ENCODE measurements at places on chromosomes 3 and 15.

DNA sequence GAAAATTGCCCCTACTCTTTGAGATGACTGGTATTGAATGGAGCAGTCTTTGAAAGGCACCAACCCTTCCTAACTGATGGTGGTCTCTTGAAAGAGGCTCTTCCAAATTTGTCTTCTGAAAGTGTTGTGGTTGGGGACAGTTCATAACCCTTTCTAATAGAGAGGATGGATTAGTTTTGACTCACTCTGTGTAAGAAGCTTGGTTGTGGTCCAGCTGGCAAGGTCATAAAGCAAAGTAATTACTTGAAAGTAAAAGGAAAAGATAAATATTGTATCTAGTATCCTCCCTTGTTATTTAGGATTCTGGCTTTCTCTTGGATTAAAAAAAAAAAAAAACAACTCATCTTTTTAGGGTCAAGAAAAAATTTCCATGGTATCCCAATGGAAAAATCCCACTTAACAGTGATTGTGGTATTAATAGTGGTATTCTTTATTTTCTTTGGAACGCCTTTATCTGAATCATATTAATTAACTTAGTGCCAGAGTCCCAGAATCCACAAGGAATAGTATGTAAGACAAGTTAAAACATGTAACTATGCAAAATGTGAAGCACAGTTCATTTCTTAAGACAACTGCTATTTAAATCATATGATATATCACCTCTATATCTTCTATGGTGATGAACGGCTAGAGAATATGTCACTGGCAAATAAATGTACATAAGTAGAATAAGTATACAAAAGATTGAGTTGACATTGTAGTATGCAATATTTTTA, 469.3 kb upstream of the CDIN1 start:
- no peak for DNase-seq

DNA sequence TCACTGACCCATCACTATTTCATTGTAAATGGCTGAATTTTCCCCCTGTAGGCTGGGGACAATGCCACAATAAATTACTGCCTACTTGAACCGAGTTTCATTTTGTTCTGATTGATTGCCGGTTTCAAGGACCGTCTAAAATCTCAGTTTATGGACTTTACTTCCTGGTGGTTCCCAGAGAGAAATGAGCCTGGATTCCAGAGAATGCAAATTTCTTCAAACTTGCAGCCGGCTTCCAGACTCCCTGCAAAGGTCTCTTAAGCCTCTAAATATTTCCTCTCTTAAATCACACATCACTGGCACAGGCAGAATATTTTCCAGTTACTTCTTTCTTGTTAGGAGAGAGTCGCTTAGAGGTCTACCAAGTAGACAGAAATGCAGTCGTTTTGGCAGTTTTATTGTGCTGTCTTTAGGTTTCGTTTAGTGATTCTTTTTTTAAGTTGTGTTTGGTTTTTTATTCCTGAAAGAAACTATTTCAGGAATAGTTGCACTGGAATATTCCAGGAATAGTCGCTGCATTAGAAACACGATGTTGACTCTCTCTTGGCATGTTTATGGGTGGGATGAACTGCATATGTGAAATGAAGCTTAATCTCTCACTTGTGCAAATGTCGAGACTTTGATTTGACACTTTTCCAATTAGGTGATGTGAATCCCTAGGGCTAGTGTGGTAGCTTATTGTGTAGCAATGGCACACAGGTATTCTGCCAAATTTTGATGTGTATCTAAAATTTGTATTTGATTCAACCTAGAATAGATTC, 284.1 kb upstream of the NR2E3 start:
- DNase-seq: no peak

- DNase-seq: no peak
Observed at GRCh38 chr3:10023587-10024310, 2.5 kb upstream of the FANCD2 start.

DNA sequence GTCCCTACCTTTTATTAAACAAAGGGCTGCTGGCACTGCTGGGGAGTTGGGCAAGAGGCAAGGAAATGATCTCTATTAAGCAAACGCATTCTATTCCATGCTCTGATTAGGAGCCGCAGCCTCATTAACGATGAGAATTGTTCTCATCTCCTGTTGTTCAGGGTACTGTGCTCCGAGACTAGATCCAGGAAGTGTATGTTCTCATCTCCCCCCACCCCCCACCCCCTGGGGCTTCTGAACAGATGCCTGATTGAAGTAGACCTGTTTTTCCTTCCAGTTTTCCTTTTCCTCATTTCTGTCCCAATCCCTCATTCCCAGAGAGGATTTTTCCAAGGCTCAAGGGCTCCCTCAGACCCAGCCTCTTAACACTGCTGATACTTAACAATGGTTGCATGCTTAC, 81.6 kb upstream of the FEZF2 start:
- no peak for DNase-seq

- DNase-seq: no peak
Observed at GRCh38 chr3:122497425-122497824, 17.3 kb downstream of the KPNA1 start.

DNA sequence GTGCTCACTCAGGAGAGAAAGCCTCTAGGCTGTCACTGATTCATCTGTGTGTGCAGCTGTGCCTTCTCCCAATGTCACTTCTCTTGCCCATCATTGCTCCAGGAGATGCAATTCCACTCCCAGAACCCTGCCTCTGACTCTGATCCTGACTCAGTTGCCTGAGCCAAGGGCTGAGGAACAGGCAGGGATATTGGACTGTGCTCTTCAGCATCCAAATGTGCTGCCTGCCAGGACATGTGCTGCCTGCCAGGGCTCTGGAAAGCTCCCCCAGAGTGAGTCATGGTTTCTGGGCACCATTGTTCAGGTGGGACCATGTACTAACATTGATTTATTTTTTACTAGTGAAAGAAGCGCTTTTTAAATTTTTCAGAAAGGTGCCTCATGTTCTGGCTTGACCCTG, 71.0 kb downstream of the TRIM42 start:
- no peak for DNase-seq

- DNase-seq: no peak
Observed at GRCh38 chr3:155302891-155303290, 9.4 kb upstream of the STRIT1 start.

- DNase-seq: no peak
Observed at GRCh38 chr3:4220065-4220464, 83.1 kb upstream of the SETMAR start.

DNA sequence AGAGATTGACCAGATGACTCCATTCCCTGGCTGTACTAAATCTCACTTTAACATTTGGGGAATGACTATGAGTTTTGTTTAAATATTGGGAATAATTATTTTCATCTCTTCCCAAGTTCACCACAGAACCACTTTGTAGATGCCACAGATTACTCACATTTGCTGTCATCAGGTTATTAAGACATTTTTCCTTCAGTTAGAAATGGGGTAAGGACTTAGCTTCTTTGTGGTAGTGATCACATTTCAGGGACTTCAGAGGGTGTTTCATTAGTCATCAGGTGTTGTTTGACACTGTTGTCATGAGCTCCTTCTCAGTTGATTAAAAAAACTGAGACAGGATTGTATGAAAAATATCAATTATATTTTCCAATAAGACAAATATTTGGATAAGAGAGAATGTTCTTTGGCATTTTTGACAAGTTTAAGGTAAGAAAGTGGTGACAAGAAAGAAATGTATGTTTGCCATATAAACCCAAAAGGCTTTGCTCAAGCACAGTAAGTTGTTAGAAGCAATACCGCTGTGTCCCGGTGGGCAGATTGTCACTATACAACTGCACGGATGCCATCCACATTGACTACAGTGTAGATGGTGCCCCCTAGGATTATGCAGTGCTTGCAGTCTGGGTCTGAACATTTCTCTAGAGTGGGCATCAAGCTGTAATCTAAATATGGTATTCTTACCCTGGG, 22.3 kb downstream of the FBXL2 start:
- no peak for DNase-seq

- peak; percentile 4 for DNase-seq
Observed at GRCh38 chr3:51671734-51672475, 853 bp downstream of the TEX264 start.

DNA sequence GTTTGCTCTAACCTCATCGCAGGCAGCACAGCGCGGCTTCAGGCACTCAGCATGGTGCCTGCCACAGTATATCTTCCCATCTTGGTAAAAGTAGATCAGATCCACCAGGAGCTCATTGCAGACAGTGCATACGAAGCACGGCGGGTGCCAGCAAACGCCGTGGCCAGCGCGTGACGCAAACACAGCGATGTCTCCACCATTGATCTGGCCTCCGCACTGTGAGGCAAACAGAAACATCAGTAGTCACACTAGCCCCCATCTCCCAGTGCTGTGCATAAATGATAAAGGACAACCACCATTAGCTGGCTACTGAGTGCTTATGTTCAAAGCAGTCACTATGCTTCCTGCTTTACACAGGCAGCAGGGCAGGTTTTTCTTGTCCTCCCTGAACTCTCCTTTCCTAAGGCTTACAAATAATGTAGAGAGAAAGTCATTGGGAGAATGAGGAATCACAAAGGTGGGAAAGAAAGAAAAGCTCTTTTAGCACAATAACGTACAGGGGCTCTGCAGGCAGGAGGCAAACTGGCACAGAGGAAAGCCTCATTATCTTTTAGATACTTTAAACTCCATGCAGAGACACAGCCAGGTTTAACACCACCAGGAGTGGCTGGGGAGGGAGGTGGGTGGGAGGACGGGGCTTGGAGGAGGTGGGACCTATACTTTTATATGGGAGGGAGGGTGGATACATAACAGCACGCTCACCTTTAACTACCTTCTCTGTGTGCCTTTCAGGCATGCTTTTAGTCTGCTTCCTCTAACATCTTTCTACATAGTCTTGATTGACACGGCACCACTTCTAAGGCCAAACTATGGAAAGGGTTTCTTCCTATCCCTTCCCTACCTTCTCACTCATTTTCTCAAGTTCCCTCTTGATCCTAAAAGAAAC, 67.9 kb downstream of the PRICKLE2 start:
- DNase-seq: no peak

- no peak for DNase-seq
Observed at GRCh38 chr15:41969851-41970431, 2.4 kb downstream of the EHD4 start.

DNA sequence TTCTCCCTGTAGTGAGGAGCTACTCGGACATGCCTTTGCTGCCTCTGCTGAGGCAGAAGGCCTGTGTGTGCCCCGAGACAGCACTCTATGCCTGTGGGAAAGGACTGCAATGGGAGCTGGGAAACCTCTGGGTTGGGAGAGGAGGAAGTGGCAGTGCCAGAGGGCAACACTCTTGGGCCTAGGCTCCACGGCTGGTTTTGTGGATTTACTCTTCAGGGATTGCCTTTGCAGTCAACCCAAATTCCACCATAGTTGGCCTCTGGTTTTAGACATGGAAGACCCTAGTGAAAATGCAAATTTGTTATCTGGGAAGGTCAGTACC, 46.8 kb downstream of the ITGA11 start:
- no peak for DNase-seq

GRCh38 chr3:189947068-189947467, 173.6 kb downstream of the P3H2 start:
- DNase-seq: no peak

DNA sequence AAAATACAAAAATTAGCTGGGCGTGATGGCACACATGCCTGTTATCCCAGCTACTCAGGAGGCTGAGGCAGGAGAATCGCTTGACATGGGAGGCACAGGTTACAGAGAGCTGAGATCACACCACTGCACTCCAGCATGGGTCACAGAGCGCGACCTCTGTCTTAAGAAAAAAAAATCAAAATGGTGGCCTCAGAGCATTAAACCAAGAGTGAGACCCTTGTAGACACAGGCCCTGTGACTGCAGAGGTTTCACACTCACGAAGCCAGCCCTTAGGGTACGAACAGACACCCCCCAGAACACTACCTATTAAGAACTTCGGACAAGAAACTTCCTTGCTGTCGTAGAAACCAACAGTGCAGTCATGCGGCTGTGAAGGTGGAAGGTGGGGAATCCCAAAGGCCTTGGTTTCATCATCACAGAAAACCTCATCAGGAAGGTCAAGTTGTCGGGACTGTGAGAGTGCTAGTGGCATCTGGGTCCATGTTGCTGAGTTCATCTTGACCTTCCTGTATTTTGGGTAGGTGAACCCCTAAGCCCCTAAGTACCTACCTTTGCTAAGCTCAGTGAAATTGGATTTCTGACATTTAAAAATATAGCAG, 4.8 kb upstream of the PDE8A start:
- DNase-seq: no peak

- DNase-seq: no peak
Observed at GRCh38 chr15:95591270-95591669, 739.2 kb upstream of the NR2F2 start.

GRCh38 chr15:63517202-63517601, 12.8 kb downstream of the USP3 start:
- DNase-seq: no peak

DNA sequence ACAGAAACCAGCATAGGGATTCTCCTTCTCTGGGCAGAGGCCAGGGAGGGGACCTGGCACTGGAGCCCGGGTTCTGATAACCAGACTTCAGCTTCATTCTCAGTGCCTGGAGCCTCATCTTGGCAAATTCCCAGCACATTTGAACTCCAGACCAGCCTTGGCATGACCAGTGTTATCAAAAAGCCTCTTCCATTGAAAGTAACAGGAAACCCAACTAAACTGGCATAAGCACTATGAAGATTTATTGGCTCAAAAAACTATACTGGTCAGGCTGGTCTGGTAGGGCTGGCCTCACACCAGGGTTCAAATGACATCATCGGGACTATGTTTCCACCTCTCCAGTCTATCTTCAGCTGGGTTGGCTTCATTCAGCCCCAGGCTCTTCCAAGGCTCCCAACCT, 48.1 kb upstream of the THUMPD3 start:
- no peak for DNase-seq

- no peak for DNase-seq
Observed at GRCh38 chr3:148044151-148044550, 635.0 kb downstream of the ZIC1 start.

GRCh38 chr3:9098716-9099675, 135.7 kb upstream of the RAD18 start:
- peak; percentile 7 for DNase-seq

DNA sequence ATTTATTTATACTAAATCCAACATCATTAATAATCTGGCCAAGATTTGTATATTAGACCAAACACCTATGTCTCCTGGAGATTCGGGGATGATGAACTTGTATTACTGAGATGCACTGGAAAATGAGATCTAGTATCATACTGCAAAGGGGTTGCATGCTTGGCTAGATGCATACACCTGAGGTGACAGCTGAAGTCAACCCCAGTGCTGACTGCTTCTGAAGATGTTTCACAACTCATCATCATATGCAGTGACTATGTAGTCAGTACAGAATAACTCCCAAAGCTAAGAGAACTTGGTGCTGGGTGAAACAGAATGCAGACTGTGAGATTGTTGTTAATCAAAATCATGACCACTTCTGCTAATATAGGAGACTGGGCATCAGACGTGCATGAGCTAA, 1114.2 kb downstream of the NSUN3 start:
- DNase-seq: no peak

GRCh38 chr15:38708672-38709180, 144.1 kb upstream of the RASGRP1 start:
- no peak for DNase-seq

- no peak for DNase-seq
Observed at GRCh38 chr3:128504963-128505730, 12.1 kb upstream of the GATA2 start.

DNA sequence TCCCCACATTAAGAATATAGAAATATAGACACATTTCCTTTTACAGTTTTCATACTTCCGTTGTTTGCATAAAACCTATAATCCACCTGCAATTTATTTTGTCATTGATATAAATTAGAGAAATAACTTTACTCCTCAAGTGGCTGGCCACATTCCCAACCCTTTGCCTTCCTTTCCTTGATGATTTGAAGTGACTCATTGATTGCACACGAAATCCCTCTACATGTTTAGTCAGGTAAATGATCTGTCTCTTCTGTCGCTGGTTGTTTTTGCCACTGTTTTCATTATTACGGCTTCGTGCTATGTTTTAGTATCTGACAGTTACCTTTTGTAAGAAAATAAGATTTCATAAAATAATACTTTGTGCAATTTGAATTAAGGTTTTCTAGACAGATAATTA, 272.2 kb upstream of the NR2E3 start:
- no peak for DNase-seq

All from NCI-H1436 (cell line).